Activated naive CD4-positive, alpha-beta T cell treated with anti-CD3 and anti-CD28 coated beads for 36 hours (primary cell): ENCODE measurements at places on chromosomes 1 and 21.

- no peak overlapping the region for H3K4me3 ChIP-seq
- H3K27me3 ChIP-seq = peaks cover 6% of the 10 kb centered on the region
- DNase-seq = no peak
Observed at GRCh38 chr1:178937695-178938094, 66.8 kb upstream of the ANGPTL1 start.

GRCh38 chr1:51504806-51505525, 14.1 kb downstream of the EPS15 start:
- no peak for DNase-seq
- peak overlapping the region; percentile 41 for H3K27ac ChIP-seq
- H3K4me1 ChIP-seq = peaks cover 56% of the 10 kb centered on the region
- H3K36me3 ChIP-seq = peaks cover 15% of the 10 kb centered on the region

DNA sequence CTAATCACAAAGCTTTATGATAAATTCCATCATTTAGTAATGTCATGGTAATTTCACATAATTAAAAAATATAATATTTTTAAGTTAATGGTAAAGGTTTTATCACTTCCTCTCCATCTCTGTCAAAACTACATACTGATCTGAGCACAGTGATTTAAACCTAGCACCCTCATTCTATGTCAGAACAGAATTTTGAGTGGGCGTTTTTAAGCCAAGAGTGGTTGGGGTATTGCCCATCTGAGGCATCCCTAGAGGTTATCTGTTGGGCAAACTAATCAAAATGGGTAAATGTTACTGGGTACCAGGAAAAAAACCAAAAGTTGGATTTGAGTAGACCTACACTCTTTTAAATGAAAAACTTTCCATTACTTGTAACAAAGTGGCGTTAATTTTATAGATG, 100.7 kb upstream of the GFI1 start:
- H3K27me3 ChIP-seq = no peaks in the 10 kb centered on the region
- DNase-seq = peak; percentile 66
- peak overlapping the region; percentile 79 for H3K27ac ChIP-seq
- H3K36me3 ChIP-seq = peaks cover 9% of the 10 kb centered on the region
- H3K4me3 ChIP-seq = peak overlapping the region; percentile 4

- no peak for DNase-seq
- H3K27ac ChIP-seq = no peak within 1 kb of the TSS
- H3K36me3 ChIP-seq = no peaks in the 10 kb centered on the region
- H3K4me1 ChIP-seq = peaks cover 5% of the 10 kb centered on the region
- peaks cover 47% of the 10 kb centered on the region for H3K27me3 ChIP-seq
Observed at GRCh38 chr1:179575497-179576314, at the start of gene NPHS2. Gene NPHS2 (minus strand): TSS chr1:179575948. CDS start chr1:179575864, 84 bp downstream.

GRCh38 chr1:118302145-118302544, 117.1 kb upstream of the SPAG17 start:
- H3K27me3 ChIP-seq = no peaks in the 10 kb centered on the region
- no peaks in the 10 kb centered on the region for H3K36me3 ChIP-seq
- no peaks in the 10 kb centered on the region for H3K4me1 ChIP-seq
- no peak overlapping the region for H3K4me3 ChIP-seq

GRCh38 chr1:24437631-24438396, 22.2 kb downstream of the NIPAL3 start:
- no peak overlapping the region for H3K27ac ChIP-seq
- H3K4me1 ChIP-seq = peaks cover 30% of the 10 kb centered on the region
- H3K4me3 ChIP-seq = no peak overlapping the region
- no peaks in the 10 kb centered on the region for H3K27me3 ChIP-seq

GRCh38 chr1:112971006-112971405, 15.0 kb upstream of the SLC16A1 start:
- no peaks in the 10 kb centered on the region for H3K27me3 ChIP-seq
- H3K27ac ChIP-seq = no peak overlapping the region
- H3K36me3 ChIP-seq = peaks cover 32% of the 10 kb centered on the region
- H3K4me1 ChIP-seq = peaks cover 3% of the 10 kb centered on the region
- no peak overlapping the region for H3K4me3 ChIP-seq

DNA sequence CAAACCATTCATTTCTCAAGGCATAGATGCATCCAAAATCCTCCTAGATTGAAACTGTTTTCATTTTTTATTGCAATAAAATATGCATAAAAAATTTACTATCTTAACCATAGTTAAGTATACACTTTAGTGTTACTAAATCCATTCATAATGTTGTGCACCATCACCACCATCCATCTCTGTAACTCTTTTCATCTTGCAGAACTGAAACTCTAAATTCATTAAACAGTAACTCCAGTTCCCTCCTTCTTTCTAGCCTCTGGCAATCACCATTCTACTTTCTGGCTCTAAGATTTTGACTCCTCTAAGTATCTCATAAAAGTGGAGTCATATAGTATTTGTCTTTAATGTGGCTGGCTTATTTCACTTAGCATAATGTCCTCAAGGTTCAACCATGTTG, 236.8 kb downstream of the SMYD3 start:
- H3K4me1 ChIP-seq = no peaks in the 10 kb centered on the region
- H3K4me3 ChIP-seq = no peak overlapping the region
- no peak for DNase-seq
- H3K27ac ChIP-seq = no peak overlapping the region
- peaks cover 7% of the 10 kb centered on the region for H3K36me3 ChIP-seq

- no peak overlapping the region for H3K4me3 ChIP-seq
- no peaks in the 10 kb centered on the region for H3K36me3 ChIP-seq
- H3K27me3 ChIP-seq = peaks cover 7% of the 10 kb centered on the region
- no peak overlapping the region for H3K27ac ChIP-seq
Observed at GRCh38 chr1:117127795-117128194, 6.2 kb upstream of the TRIM45 start.
